ENCODE measurements at places on chromosomes 2 and 18. TPM values are rescaled to one million over a fixed set of nuclear protein-coding genes. Genes with fewer than 3 reads are reported as not detected.

The MGAT4A gene
- 3.5 TPM for polyA plus RNA-seq

DNA sequence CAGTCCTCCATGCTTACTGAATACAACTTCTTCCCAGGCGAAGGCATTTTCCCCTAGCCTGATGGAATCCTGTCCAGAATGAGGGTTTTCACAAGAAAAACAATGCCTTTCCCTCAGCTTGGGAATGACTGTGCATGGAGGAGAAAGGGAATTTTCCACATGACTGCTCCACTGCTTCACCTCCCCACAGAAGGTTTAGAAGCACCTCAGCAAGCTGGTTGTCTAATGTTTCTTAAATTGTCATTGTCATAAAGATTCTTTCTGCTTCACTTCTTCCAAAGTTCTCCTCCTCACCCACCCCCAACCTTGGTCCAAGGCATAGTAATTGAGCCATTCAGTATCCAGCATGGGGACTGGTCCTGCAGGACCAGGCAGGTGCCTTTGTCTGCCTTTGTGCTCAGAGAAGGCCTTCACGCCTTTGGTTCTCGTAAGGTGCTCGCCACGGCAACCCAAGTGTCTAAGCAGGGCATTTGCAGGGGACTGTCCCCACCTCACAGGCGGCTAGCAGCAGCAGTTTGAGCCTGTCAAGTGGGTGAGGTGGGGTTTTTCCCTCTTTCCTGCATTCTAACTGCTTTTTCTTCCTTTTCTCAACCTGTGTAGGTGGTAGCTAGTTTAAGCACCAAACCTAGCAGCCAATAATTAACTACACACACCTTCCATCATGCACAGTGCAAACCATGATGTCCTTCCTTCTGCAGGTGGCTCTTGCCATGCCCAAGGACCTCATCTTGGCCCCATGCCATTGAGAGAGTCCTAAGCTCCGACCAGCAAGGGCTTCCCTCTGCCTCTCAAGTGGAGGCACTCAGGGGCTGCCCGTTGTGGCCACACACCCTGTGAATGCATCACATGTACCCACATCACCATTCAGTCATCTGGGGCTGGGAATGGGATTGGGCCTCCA lies 65.7 kb upstream of the BCL2L11 start:
- DNase-seq, result no peak

- no peak for DNase-seq
Measured at GRCh38 chr18:61394983-61395382, 61.8 kb downstream of the CDH20 start.

DNA sequence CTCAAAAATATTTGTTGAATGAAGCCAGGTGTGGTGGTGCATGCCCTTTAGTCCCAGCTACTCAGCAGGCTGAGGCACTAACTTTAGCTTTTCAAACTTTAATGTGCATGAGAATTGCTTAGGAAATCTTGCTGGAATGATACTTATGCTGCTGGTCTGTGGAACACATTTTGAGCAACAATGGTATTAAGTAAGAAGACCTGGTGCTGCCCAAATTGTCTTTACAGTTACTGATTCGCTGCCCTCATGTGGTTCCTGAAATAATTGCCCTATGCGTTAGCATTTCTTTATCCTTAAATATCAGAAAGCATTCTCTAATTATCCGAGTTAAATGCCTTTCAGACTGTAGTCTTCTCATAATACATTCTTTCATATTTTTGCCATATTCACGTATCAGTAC lies 76.0 kb upstream of the SESTD1 start:
- no peak for DNase-seq

The AQP4 gene
- polyA plus RNA-seq, result 0.33 TPM

The GPR39 gene
- polyA plus RNA-seq, result 0.16 TPM

GRCh38 chr2:36367486-36367885 lies 11.9 kb downstream of the CRIM1 start:
- DNase-seq, result no peak

DNA sequence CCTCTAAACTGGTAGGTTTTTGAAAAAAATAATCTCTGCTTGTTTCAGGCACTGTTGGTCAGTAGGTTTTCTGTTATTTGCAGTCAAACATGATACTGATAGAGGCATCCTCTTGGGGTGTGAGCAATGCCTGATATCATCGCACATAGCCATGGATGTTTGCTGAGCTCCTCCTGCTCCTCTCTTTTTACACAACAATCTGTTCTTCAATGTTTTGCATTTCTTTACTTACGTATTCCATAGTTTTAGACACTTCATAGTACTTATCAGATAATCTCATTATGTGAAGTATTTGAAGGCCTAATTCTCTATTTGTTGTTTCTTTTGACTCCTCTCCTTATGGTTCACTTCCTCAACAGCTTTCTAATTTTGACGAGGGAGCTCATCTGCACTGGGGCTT lies 23.0 kb upstream of the HS6ST1 start:
- no peak for DNase-seq

GRCh38 chr18:22082408-22082807 lies 87.0 kb upstream of the GATA6 start:
- DNase-seq, result no peak

The MEMO1 gene
- 32.5 TPM for polyA plus RNA-seq

The EHBP1 gene
- 30.0 TPM for polyA plus RNA-seq

GRCh38 chr18:57836557-57836956 lies 33.4 kb upstream of the ATP8B1 start:
- no peak for DNase-seq

DNA sequence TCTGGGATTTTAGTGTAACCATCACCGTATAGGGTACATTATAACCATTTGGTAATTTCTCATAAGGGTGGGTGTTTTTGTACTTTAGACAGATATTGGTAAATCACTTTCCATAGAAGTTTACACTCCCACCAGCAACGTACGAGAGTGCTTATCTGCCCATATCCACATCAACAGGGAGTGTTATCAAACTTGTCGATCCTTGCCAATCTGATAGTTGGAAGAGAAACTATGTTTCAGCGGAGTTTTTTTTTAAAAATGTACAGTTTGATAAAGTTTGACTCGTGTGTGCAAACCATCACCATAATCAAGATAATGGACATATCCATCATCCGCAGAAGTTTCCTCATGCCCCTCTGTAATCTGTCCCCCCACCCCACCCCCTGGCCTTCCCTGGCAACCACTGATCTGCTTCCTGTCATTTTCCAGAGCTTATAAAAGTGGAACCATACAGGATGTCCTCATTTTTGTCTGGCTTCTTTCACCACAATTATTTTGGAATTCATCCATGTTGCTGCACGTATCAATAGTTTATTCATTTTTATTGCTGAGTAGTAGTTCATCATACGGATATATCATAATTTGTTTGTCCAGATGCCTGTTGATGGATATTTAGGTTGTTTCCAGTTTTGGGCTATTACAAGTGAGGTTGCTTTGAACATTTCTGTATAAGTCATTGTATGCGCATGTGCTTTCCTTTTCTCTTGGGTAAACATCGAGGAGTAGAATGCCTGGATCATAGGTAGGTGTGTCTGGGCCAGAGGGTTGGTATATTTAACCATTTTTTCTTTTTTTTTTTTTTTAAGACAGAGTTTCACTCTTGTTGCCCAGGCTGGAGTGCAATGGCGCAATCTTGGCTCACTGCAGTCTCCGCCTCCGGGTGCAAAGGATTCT lies 18.6 kb downstream of the GLI2 start:
- no peak for DNase-seq

GRCh38 chr2:240429341-240429871 lies 6.1 kb upstream of the GPC1 start:
- no peak for DNase-seq

DNA sequence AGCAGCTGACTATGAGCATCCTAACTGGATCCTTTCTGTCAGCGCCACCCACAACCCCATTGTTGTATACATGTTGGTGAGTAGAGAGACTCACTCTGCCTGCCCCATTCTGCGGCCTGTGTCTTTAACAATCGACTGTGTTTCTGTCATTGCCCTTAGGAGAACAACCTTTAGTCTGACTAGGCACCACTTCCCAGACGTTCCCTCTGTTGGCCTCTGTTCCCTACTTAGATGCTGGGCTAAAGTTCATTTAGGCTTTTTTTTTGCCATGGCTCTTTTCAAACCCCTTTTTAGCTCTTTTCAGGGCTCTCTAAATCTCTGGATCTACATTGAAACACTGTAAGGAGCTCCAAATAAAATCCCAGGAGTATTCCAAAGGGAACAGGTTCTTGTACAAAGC lies 20.5 kb upstream of the ACAA2 start:
- no peak for DNase-seq

DNA sequence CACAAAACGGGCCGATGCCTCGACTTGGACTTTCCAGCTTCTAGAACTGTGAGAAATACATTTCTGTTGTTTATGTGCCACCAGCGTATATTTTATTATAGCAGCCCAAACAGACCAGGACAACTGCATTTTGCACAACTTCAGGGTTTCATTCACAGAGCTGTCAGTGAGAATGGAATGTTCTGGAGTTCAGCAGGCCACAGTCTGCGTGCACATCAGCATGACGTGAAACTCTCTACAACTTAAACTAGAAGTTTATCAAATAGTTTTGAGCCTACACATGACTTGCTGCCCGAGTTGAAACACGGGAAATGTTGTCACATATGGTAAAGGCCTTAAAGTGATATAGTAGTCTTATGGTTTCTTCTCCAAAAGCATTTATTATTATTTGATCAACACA lies 3.9 kb upstream of the TRIB2 start:
- no peak for DNase-seq

The POU3F3 gene
- 0.12 TPM for polyA plus RNA-seq

GRCh38 chr2:18664421-18664820 lies 75.1 kb upstream of the NT5C1B start:
- no peak for DNase-seq

DNA sequence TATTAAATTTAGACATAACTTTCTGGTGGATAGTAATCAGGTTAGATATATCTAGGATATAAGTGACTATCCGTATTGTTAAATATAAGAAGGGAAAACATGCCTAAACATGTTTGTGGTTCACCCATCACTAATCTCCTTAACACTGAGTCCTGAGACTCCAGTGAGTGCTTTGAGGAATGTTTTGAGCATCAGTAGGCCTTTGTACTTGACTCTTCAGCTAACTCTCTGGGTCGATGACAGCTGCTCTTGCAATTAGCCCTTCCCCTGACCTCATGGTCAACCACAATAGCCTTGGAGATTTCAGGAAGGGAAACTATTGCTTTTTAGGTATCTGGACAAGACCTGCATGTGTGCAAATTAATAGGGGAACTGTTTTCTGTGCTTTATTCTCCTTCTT lies 716.8 kb downstream of the EPHA4 start:
- DNase-seq, result no peak

DNA sequence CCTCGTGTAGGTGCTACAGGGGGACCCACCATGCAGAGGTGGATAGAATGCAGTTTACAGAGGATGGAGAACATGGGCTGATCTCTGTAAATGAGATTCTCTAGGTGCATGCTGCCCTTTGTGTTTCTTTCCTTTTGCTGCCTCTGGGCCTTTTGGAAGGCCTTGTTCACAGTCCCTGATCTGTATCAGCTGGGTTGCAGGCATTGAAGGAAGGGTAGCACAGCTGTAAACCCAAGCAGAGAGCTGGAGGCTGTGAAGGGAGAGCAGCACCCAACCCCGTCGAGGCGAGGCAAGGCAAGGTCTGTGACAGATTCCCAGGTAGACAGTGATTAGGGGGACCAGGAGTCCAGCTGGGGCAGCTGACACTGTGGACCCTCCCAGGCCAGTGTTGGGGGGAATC lies 56.1 kb upstream of the SOS1 start:
- no peak for DNase-seq

DNA sequence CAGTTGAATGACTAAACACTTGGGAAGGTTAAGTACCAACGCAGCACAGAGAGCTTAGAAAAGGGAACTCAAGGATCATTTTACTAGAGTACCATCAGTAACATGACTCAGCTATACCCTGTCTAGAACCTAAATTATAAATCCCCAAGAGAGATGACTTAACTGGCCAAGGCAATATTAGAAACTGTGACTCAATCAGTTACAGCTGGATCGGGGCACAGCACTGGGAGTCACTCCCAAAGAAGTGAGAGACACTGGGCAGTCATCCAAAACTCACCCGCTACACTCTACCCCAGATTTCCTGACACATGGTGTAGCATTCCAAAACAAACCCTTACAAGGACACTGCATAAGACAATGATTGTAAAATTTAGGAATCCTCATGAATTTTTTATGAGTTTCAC lies 17.7 kb downstream of the IWS1 start:
- peak; percentile 98 for DNase-seq

- DNase-seq, result no peak
Measured at GRCh38 chr2:238346544-238346943, 26.2 kb downstream of the TRAF3IP1 start.

The LYPD6 gene
- polyA plus RNA-seq, result 2.4 TPM

The OSGEPL1 gene
- polyA plus RNA-seq, result 10.5 TPM

DNA sequence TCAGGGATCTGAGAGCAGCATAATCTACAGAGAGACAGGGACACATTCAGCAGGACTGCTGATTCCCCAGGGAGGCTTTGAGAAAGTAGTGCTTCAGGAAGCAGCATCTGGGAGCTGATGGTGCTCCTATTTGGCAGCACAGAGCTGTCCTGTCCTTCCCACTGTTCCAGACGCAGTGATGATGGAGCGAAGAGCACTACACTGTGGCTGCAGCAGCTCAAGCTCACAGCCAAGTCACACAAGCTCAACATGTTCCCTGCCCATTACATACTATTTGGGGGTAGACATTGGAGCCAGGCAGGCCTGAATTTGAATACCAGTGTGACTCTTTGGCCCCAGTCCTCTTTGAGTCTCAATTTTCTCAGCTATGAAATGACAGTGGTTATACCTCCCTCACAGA lies 15.2 kb upstream of the GALM start:
- DNase-seq, result no peak

The PLEK gene
- 7.3 TPM for polyA plus RNA-seq

The POMC gene
- polyA plus RNA-seq, result 1.3 TPM

GRCh38 chr2:172438741-172439508 lies 11.5 kb downstream of the ITGA6 start:
- no peak for DNase-seq

The MYOM1 gene
- polyA plus RNA-seq, result 922 TPM

The ABCB11 gene
- polyA plus RNA-seq, result not detected

The SERPINB8 gene
- polyA plus RNA-seq, result 3.1 TPM

The HOXD3 gene
- polyA plus RNA-seq, result 4.0 TPM

GRCh38 chr2:18455236-18455862 lies 105.1 kb downstream of the RDH14 start:
- DNase-seq, result peak; percentile 77

GRCh38 chr2:143603035-143603655 lies 473.9 kb downstream of the ARHGAP15 start:
- DNase-seq, result no peak

- no peak for DNase-seq
Measured at GRCh38 chr2:235592430-235592829, 98.6 kb downstream of the AGAP1 start.

DNA sequence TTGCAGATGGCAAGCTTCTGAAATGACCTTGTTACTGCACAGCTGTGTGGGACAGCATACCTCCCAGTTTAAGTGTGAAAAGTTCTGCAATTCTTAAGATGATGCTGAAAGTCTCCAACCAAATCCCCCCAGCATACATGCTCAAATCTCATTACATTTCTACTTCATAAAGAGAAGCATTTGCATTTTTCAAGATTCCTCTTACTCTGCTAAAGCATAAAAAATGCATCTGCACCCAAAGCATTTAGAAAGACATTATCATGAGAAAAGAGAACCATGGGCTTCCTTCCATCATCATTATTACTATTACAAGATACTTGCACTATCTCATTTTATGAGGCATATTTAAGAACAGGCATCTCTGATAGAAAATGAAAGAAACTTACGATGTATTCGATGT lies 236.9 kb upstream of the REV1 start:
- no peak for DNase-seq

GRCh38 chr2:42519624-42520023 lies 25.8 kb upstream of the KCNG3 start:
- DNase-seq, result no peak

GRCh38 chr2:86783615-86784339 lies 6.9 kb downstream of the CD8A start:
- no peak for DNase-seq

The CREG2 gene
- polyA plus RNA-seq, result 2.3 TPM

Data from muscle of back (tissue), 13 donors.